Activated CD4-positive, alpha-beta T cell treated with anti-CD3 and anti-CD28 coated beads, Interleukin-2, amount 10 ng/mL, durations not matched to agents 7 days and 5 days (primary cell): ENCODE measurements at places on chromosomes 6 and 20. TPM values are rescaled to one million over a fixed set of nuclear protein-coding genes. Genes with fewer than 3 reads are reported as not detected.

GRCh38 chr6:136191606-136192312 lies 58.4 kb downstream of the MTFR2 start:
- H3K27ac ChIP-seq: no peak overlapping the region
- H3K36me3 ChIP-seq: no peaks in the 10 kb centered on the region
- H3K4me1 ChIP-seq: no peaks in the 10 kb centered on the region
- no peak overlapping the region for H3K4me3 ChIP-seq
- no peaks in the 10 kb centered on the region for H3K27me3 ChIP-seq

The C20orf144 gene
- total RNA-seq: 0.25 TPM

- H3K4me1 ChIP-seq: no peaks in the 10 kb centered on the region
- no peak overlapping the region for H3K27ac ChIP-seq
- no peak overlapping the region for H3K4me3 ChIP-seq
- no peaks in the 10 kb centered on the region for H3K27me3 ChIP-seq
- H3K36me3 ChIP-seq: no peaks in the 10 kb centered on the region
Measured at GRCh38 chr6:13253272-13253671, 75.1 kb downstream of the TBC1D7 start.

The RIPPLY2 gene
- total RNA-seq: not detected

The OR2J3 gene
- total RNA-seq: not detected

The SYCP2 gene
- total RNA-seq: 9.1 TPM

The MMP24 gene
- total RNA-seq: not detected
